Prostate gland (tissue), 2 donors: ENCODE measurements at places on chromosomes 5 and 9.

DNA sequence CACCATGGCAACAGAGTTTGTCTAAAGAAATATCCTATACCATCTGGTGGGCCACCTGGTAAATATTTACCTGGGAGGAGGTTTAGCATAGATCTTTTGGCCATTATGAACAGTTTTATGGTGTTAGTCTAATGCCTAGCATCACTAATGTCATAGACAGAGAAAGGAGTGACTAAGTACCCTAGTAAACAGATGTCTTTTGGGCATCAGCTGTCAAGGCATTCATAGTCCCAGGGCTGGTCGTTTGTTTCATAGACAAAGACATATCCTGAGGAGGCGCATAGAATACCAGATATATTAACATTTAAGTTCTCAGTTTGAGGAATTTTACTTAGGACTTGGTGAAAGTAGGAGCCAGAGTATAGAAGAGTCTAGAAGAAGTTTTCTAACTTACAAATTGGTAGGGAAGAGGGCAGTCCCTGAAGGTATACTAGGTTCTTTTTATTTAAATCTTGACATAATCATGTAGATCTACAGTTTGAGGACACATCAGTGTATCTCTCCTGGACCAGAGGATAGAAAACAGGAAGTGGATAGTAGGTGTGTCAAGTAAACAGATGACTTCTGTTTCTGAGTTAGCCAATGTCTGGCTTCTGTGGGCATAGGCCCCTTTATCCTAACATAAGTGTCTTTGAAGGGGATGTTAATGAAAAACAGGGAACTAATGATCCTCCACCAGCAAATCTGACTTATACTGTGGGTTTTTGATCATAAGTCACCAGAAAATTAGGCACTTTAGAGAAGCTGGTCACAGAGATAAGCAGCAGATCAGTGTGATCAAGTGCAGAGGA is 105.0 kb upstream of the PRSS3 start:
- DNase-seq: no peak

DNA sequence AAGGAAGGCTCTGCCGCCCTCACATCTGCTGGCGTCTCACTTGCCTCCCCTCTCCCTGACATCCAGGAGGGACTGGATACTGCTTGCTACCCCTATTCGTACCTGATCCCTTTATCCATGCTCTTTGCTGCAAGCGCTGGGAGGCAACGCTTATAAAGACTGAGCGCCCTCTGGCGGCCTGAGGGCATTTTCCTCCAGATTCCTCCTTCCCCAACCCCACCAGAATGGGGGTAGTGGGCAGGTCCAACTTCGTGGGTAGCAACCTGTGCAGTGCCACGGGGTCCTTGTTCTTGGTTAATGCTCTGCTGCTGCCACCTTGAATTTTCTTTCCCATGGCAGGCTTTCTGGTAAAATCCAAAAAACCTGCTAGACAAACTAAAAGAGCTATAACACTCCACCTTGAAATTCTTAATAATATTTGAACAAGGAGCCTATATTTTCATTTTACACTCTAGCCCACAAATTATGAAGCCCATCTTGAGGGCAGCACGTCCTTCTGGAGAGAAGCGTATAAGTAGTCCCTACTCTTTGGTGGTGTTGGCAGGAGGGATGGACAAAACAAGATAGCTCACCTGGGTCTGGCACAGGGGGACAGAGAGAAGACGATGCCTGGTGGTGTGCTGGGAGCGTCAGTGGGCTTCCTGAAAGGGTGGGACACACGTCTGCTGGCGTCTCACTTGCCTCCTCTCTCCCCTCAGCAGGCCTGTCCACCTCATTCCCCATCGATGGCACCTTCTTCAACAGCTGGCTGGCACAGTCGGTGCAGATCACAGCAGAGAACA is 52.5 kb downstream of the JADE2 start:
- DNase-seq: peak; percentile 78

- DNase-seq: no peak
These were observed 3.3 kb upstream of the EXOC3 start for GRCh38 chr5:439636-440035.

DNA sequence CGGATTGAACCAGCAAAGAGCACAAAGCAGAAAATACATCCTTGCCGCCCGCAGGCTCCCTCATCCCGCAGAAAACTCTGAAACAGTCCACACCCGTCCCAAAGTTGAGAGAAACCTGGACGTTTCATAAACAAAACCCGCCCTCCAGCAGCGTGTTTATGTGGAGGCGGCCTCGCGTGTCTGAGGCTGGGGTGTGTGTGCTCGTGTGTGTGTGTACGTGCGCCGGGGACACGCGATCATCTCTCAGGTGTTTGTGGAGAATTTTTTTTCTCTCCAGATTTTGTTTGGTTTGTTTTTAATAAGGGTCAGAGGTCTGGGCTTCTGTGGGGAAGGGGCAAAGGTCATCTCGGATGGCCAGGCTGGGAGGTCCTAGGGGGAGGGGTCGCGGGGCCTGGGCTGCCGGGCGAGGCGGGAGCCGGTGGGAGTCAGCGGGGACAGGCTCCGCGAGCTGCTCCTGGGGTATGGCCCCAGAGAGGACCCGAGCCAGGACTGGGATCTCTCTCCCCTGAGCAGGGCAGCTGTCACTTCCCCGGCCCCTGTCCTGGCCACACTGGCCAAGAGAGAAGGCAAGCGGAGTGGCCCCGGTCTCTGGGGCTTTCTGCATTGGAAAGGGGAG is 206.4 kb downstream of the C9orf50 start:
- no peak for DNase-seq

GRCh38 chr5:114634967-114635901 is 273.4 kb downstream of the KCNN2 start:
- DNase-seq: no peak

DNA sequence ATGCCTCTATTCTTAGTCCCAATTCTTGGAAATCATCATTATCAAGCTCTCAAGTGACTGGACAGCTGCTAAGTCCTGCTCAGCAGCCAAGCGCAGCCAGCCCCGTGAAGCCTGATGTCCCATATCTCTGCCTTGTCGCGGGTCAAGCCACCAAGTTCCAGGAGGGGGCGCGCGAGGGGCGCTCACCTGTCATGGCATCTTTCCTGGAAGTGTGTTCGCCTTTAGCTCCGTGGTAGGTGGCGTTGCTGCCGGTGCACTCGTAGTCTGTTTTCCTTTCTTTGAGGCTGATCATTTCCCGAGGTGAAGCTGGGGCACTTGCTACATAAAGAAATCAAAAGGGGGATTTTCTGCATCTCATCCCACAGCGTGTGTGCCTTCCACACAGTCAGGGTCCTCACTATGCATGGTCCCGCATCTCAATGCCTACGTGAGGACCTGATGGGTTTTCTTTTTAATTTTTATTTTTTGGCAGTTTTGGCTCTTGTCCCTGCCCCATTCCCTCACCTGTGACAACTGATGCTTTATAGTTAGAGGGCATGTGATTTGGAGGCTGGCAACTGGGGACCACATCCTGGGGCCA is 227.0 kb upstream of the DAP start:
- DNase-seq: peak; percentile 37

- no peak for DNase-seq
These were observed 23.3 kb downstream of the TNFSF15 start for GRCh38 chr9:114782586-114782985.

- no peak for DNase-seq
These were observed 332.9 kb upstream of the CCNG1 start for GRCh38 chr5:163104464-163104863.

DNA sequence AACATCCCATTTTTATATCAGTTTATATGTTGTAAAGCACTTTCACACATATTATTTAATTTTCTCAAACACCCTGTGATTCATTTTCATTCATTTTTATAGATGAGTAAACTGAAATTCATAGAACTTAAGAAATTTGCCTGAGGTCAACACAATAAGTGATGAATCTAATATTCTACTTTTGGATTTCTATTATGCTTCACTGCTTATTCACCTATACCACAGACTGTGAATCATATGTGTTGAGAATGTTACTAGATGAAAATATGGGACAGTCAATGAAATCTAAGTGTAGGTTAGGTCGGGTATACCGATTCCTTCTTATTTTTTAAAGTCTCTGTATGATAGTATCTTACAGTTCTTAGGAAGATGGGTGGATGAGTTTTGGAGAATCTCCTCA is 24.8 kb downstream of the CDC37L1 start:
- no peak for DNase-seq

GRCh38 chr5:109706095-109706494 is 16.4 kb downstream of the MAN2A1 start:
- no peak for DNase-seq
